Colonic mucosa (tissue), 4 donors: ENCODE measurements at places on chromosomes 2 and 18. TPM values are rescaled to one million over a fixed set of nuclear protein-coding genes. Genes with fewer than 3 reads are reported as not detected.

- no peak overlapping the region for H3K4me3 ChIP-seq
- no peak for DNase-seq
- no peak overlapping the region for H3K27ac ChIP-seq
- H3K36me3 ChIP-seq = no peaks in the 10 kb centered on the region
Observed at GRCh38 chr2:133790711-133791110, 222.4 kb upstream of the NCKAP5 start.

Gene DUSP19
- 2.5 TPM for total RNA-seq

DNA sequence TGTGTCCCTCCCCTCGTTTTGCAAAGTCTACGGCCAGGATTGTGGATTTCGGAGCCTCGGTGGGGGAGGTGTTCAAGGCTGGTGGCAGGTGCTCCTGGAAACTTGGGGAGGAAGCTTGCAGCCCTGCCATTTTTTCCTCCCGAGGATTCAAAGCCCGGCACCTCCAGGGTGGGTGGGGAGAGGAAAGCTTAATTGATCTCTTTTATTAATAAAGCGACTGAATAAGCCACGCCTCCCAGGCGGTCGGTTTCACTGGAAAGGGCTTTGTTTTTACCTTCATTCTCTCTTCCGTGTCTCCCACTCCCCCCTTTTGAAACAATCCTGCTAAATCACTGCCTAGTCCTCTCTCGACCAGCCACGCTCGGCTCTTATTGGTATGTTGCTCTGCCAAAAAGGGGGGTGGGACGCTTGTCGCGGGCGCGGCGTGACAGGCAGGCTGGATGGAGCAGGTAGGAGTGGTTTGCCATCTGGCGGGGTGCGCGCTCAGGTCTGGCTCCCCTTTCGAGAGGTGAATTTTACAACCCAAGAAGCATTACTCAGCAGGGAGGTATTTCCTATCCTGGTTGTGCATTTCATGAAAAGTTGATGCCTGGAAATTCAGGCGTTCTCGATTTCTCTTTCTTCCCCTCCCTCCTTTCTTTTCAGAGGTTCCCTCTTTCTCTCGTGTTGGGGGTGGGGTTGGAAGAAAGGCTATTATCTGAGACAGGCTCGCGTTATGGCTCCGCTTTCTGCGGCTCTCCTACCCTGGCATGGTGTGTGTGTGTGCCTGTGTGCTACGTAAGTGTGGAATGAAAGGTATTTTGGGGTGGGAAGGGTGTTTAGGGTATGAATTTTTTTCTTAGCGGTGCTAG lies 1.4 kb downstream of the NEDD4L start:
- no peaks in the 10 kb centered on the region for H3K36me3 ChIP-seq
- peak overlapping the region; percentile 99 for H3K4me3 ChIP-seq
- H3K27ac ChIP-seq = peak overlapping the region; percentile 88
- peak; percentile 83 for DNase-seq
- H3K4me1 ChIP-seq = peaks cover 6% of the 10 kb centered on the region
- H3K27me3 ChIP-seq = no peaks in the 10 kb centered on the region

DNA sequence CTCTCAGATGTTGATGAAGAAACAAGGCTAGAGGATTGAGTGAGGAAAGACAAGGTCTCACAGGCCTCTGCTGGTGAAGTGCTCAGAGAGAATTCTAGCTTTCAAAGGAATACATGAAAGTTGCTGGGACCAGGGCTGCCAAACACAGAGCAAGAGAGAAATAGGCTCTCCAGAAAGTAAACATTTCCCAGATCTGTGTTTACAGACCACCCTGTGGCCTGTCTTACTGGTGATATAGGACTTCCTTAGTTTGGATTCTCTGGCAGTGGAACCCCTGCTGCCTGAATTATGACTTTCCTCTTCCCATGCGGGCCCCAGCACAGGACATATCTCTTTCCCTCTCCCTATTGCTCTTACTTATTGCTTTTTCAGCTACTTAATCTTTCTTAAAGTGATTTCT lies 64.5 kb downstream of the TACR1 start:
- no peak overlapping the region for H3K27ac ChIP-seq
- H3K36me3 ChIP-seq = no peaks in the 10 kb centered on the region
- H3K4me3 ChIP-seq = no peak overlapping the region
- DNase-seq = no peak

DNA sequence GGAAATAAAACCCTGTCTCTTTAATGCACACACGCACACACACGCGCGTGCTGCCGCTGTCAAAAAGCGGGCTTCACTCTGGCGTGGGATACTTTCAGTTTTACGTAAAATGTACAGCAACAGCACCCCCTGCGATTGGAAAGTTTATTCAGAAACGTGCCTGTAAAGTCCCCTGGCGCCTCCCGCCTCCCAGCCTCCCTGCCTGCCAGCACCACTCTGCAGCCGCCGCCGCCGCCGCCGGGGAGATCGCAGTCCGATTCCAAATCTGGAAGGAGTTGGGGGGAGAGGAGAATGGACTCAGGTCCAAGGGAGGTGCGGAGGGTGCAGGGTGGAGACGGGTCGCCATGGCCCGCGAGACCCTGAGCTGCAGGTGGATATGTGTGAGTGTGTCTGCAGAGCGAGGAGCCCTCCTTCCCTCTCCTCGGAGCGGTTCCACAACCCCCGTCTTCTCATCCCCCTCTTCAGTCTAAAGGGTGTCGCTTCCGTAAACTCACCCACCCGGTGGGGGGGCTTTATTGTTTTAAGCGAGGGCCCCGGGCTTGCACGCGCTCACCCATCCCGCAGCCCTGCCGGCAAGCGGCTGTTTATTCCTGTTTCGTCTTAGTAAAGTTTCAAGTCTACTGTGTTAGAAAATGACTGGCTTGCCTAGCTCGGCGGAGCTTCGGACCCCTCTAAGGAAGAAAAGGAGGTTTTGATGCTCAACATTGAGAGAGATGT lies 1.8 kb upstream of the BCL11A start:
- H3K4me1 ChIP-seq = peaks cover 4% of the 10 kb centered on the region
- DNase-seq = peak; percentile 83
- H3K27me3 ChIP-seq = no peaks in the 10 kb centered on the region

DNA sequence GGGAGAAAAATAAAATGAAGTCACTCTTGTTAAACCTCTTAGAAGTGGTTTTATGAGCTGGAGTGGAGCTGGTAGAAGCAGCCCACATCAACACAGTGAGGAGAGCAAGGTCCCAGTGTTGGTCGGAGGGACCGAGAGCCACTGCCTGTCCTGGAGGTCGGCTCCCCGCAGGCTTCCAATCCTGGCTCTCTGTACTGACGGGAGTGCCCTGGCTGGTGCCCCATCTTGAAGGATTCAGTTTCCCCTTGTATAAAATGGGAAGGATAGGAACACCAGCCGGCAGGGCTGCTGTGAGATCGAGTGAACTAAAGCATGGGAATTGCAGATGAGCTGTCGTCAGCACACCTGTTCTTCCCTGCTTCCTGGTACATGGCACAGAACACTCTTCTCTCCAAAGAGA lies 104.3 kb upstream of the ID2 start:
- no peaks in the 10 kb centered on the region for H3K36me3 ChIP-seq
- H3K27me3 ChIP-seq = no peaks in the 10 kb centered on the region
- no peak overlapping the region for H3K27ac ChIP-seq
- H3K4me1 ChIP-seq = peaks cover 8% of the 10 kb centered on the region
- no peak for DNase-seq

- DNase-seq = no peak
- no peak overlapping the region for H3K4me3 ChIP-seq
- H3K4me1 ChIP-seq = peaks cover 21% of the 10 kb centered on the region
- peak overlapping the region; percentile 43 for H3K27ac ChIP-seq
- no peaks in the 10 kb centered on the region for H3K27me3 ChIP-seq
Observed at GRCh38 chr2:28406276-28407096, 13.8 kb downstream of the FOSL2 start.

DNA sequence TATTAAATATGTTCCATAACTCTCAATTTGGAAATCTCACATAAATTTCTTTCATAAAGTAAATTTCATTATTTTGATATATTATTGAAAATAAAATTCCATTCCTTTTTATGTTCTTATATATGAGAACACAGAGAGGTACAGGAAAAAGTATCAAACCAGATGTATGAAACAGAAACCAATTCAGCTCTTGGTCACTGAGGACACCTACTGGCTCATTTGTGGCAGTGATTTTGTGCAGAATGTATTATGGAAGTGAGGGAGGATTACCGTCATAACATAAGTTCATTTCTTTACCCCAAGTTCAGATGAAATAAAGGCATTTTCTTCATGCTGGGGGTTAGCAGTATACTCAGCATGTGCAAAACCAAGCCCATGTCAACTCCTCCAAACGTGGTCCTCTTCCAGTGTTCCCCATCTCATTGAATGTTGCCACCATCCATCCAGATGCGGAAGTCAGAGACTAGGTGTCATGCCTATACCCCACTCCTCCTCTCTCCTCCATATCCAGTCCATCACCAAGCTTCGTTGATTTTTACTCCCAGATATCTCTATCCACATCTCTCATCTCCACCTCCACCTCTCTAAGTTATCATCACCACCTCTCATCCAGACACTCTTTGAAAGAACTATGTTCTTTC lies 41.7 kb upstream of the MALL start:
- H3K4me1 ChIP-seq = no peaks in the 10 kb centered on the region
- no peak overlapping the region for H3K27ac ChIP-seq
- H3K36me3 ChIP-seq = no peaks in the 10 kb centered on the region
- peak; percentile 40 for DNase-seq
- no peaks in the 10 kb centered on the region for H3K27me3 ChIP-seq
